ENCODE measurements at places on chromosomes 7 and 10. TPM values are rescaled to one million over a fixed set of nuclear protein-coding genes. Genes with fewer than 3 reads are reported as not detected.

TMEM236 gene
- total RNA-seq: 0.16 TPM

DKK1 gene
- total RNA-seq: not detected

FUOM gene
- total RNA-seq: 7.6 TPM

ZFAND2A gene
- 122 TPM for total RNA-seq

DNA sequence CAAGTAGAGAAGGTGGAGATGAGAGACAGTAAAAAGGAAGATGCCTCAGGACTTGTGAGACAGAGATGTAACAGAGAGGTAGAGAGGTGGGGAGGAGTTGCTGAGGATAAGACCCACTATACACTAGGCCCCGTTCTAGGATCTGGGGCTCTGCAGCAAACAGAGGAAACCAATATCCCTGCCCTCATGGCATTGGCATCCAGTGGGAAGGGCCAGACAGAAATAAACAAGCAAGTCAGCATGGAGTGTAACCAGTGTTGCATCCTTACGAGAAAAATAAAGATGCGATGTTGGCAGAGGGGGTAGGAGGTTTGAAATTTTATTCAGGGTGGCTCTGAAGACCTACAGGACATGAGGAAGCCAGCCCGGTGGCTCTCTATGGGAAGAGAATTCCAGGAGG, 22.0 kb upstream of the EEPD1 start:
- no peak for DNase-seq

GRCh38 chr10:122568551-122568950, 8.0 kb downstream of the DMBT1 start:
- DNase-seq: no peak

GRCh38 chr10:71587941-71588573, 131.5 kb downstream of the C10orf105 start:
- DNase-seq: no peak

DNA sequence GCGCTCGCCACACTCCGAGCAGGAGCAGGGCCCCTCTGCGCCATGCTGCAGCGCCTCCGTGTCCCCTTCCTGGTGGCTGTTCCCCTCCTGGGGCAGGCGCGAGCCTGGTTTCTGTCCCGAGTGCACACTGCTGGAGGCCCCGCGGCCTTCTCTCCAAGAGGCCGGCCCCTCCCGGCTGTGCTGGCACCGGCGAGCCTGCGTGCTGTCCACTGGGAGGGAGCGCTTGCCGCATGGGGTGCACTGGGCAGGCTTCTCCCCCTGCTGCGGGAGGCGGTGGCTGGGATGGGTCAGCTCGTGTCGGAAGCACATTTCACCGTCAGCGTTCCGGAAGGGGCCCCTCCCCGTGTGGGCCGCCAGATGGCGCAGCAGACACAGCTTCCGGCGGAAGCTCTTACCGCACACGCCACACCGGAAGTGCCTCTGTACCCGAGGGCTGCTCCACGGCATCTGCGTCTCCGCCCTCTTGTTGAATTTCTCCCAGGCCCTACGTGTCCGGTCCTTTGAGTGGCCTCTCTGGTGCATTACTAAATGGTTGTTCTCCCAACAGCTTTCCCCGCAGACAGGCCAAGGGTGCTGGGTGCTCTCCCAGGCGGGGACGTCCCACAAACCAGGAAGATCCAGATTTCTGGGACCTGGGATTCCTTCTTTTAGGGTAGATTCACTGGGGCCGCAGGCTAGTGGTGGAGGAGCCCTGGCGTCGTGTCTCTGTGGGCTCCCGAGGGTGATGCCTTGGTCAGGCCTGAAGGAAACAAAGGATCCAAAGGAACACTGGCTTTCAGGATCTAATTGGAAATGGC, 18.7 kb downstream of the ZNF786 start:
- peak; percentile 73 for DNase-seq

DNA sequence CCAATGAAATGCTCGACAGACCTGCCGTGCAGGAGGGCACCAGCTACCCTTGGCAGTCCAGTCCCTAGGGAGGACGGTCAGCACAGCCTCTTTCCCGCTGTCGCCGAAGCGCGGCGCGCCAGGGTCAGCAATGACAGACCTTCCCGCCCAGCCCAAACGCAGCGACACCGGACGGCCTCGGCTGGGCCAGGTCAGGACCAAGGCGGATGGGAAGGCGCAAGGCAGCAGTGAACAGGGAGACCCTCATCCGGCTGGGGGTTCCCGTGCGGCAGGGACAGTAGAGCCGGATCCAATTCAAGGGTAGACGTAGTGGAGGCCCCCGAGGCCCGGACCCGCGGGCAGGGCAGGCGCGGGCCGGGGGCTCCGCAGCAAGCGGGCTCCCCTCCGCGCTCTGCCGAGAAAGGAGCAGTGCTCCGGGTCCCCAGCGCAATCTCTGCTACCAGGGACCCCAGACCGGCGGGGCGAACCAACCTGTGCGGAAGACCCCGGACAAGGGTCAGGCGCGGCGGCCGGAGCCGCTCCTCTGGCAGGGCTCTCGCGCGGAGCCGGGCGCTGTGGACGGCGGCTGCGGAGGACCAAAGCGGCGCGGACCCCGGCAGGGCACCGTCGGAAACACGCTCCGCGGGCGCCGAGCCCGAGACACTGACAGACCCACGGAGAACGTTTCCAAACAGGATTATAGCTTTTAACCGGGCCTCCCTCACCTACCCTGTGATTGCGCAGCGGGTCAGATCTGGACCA, at the start of gene SEC31B:
SEC31B (minus strand) TSS at position 551 of the 741 bp plus-strand sequence. CDS start 2,909 bp downstream, outside the sequence.
- DNase-seq: no peak

DNA sequence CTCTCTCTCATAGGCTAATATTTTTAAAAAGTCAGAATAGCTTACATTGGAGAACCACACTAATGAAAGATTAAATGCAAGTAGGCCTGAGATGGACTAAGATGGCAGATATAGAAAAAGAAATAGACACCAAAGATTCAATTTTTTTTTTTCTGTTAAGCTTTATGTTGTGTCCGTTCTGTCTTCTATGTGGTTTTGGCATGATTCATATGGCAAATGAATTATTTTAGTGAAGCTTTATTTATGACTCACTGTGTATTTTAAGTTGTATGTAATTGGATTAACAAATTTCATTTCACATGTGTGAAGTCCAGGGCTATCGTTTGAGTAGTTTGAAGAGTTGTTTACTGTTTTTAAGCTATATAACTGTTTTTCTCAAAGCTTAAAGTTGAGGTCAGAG, 214.8 kb downstream of the CAMK1D start:
- DNase-seq: no peak

DNA sequence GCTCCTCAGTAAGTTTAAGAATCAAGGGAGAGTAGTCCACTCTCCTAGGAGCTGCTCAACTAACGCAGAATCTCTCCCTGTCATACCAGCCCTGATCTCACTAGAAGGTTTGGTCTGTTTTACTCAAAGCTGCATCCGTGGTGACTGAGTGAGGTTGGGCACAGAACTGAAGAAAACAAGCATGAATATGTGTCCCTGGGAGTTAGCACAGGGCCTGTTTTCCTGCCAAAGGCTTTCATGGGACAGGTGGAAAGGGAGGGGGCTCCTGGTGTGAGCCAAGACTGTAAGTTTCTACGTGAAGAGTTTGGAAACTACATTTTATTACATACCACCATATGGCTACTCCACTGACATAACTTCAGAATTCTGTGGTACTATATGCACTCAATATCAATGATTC, 705.9 kb downstream of the MAGI2 start:
- no peak for DNase-seq

GRCh38 chr7:155741805-155742204, 70.5 kb downstream of the SHH start:
- DNase-seq: peak; percentile 42

GRCh38 chr7:98992076-98992475, 113.7 kb downstream of the TRRAP start:
- no peak for DNase-seq

Data from natural killer cell (primary cell).